ENCODE measurements at places on chromosomes 1 and 21. TPM values are rescaled to one million over a fixed set of nuclear protein-coding genes. Genes with fewer than 3 reads are reported as not detected.
A peak's percentile ranks its signal among the peaks of the same experiment; 100 is the strongest.

The FCGR3A gene
- not detected for total RNA-seq

The INSRR gene
- total RNA-seq: not detected

The GJA9 gene
- total RNA-seq: 0.48 TPM

DNA sequence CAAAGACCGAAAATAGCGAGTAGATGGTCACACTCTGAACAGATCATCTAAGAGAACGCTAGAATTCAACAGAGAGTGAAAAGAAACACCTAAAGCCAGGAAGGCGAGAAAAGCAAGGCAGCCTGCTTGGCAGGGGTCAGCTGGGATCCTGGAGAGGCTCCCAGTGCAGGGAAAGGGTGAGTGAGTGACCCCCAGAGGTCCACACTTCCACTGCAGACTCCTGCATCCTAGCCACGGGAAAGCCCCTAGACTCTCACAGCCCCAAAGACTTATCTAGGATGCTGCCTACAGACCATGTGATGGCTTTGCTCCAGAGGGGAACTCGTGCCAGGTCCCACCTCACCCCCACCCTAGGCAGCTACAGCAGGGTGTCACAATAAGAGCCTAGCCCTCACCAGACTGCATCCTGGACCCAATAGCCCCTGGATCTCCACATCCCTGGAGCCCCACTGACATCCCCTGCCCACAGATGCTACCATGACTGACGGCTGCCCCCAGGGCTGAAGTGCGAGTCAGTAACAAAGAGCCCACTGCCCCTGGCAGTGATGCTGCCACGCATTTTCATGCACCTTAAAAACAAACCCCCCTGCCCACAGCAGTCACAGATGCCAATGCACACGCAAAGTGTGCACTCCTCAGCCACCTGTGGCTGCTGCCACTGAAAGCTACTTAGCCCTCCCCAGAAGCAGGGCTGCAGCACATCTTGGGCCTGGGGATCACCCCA is 62.2 kb downstream of the PSMG1 start:
- DNase-seq: no peak

DNA sequence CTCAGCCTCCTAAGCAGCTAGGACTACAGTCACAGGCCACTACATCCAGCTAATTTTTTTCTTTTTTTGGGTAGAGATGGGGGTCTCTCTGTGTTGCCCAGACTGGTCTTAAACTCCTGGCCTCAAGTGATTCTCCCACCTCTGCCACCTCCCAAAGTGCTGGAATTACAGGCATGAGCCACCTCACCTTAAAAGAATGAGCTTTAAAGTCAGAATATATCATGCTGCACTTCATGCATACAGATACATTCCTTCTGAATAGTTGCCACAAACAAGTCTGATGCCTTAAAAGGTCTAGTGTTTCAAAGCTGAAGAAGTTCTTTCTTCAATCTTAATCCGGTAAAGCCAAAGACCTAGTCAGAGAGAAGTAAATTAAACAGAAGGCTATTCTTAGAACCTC is 23.8 kb upstream of the CPLANE2 start:
- DNase-seq: peak; percentile 20

GRCh38 chr1:82446955-82447354 is 646.2 kb downstream of the ADGRL2 start:
- no peak for DNase-seq

DNA sequence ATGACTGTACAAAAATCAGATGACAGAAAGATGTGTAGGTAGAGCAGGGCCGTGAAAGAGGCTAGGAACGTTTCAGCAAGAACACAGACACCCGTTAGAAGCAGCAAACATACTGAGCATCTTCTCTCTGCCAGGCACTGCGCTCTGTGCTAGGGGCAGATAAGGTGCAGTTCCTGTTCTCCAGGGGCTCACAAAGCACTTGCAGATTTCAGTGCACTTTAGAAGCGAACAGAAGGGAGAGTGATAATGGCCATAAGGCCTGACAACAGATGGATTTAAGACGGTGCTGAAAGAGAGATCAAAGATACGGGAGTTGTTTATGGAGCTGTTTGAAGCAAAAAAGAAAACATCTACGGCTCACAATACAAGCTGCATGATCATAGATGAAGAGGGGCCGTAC is 200.3 kb upstream of the FOXD3 start:
- no peak for DNase-seq

- no peak for DNase-seq
Observed at GRCh38 chr1:58568271-58568860, 8.7 kb downstream of the TACSTD2 start.

GRCh38 chr1:59151860-59152259 is 145.0 kb upstream of the FGGY start:
- DNase-seq: no peak

DNA sequence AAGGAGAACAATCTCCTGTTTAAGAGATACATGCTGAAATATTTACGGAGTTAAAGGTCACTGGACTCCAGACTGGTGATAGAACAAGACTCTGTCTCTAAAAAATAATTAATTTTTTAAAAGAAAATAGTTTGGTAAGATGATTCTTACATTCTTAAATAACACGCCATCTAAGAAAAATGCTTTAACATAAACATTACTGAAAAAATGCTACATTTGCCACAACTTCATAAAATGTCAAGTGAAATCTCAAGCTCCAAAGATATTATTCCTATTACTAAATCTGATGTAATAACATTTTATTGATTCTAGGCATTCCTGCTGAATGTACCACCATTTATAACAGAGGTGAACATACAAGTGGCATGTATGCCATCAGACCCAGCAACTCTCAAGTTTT is 4.1 kb downstream of the ANGPTL3 start:
- DNase-seq: no peak

DNA sequence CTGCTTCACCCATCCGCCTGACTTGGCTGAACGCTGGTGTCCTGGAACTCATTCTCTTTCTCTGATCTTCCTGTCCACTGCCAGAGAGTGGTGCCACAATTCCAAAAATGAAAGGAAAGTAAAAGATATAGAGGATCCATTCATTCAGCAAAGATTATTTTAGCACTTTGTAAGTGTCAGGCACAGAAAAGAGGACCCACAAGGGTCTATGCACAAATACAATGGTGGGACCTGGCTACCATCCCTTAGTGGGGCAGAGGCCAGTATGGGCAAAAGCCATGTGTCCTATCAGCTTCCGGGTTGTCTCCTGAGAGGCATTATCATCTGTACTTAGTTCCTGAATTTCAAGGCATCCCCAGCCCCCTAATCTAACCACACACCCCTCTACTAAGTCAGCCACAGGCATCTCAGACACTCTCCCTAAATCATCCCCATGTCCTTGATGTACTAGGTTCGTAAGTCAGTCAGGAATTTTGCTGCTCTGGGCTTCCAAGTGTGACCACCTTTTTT is 19.0 kb downstream of the SSR2 start:
- DNase-seq: peak; percentile 12
